Activated T-cell treated with anti-CD3 and anti-CD28 coated beads, Interleukin-2, amount 50 U/mL, for 4 hours (primary cell): ENCODE measurements at places on chromosomes 13 and 19.

- no peak for DNase-seq
Observed at GRCh38 chr13:37143911-37144310, 38.4 kb upstream of the CSNK1A1L start.

GRCh38 chr19:10523135-10523636, 5.9 kb upstream of the S1PR5 start:
- no peak for DNase-seq

- no peak for DNase-seq
Observed at GRCh38 chr13:77637588-77637987, 59.9 kb upstream of the SLAIN1 start.

GRCh38 chr13:35164324-35164932, 222.4 kb downstream of the NBEA start:
- no peak for DNase-seq

GRCh38 chr13:97653443-97654140, 219.6 kb downstream of the RAP2A start:
- DNase-seq = no peak

GRCh38 chr13:83765796-83766195, 116.5 kb downstream of the SLITRK1 start:
- DNase-seq = no peak

DNA sequence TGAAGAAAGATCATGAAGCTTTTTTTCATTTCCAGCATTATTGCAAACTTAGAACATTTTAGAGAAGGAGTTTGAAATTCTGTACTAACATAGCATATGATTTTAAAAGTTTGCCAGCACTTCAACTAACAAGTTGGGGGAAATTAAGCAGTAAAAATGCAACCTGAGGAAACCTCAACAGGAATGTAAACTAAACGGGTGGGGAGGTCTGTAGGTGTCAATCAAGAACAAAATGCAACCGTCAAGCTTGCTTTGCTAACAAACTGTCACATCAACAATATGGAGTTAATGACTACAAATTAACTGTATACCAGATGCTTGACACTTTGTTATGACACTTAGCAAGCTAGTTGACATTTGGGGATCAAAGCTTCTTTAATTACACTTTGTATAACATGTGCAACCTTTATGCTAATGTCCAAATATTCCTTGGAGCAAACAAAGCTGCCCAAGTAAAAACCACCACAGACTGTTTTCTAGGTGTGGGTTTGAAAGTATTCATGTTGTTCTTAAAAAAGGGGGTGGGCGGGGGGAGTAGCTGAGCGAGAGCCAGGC, 52.1 kb downstream of the DACH1 start:
- no peak for DNase-seq

GRCh38 chr13:80716610-80717081, 375.7 kb upstream of the SPRY2 start:
- DNase-seq = no peak

DNA sequence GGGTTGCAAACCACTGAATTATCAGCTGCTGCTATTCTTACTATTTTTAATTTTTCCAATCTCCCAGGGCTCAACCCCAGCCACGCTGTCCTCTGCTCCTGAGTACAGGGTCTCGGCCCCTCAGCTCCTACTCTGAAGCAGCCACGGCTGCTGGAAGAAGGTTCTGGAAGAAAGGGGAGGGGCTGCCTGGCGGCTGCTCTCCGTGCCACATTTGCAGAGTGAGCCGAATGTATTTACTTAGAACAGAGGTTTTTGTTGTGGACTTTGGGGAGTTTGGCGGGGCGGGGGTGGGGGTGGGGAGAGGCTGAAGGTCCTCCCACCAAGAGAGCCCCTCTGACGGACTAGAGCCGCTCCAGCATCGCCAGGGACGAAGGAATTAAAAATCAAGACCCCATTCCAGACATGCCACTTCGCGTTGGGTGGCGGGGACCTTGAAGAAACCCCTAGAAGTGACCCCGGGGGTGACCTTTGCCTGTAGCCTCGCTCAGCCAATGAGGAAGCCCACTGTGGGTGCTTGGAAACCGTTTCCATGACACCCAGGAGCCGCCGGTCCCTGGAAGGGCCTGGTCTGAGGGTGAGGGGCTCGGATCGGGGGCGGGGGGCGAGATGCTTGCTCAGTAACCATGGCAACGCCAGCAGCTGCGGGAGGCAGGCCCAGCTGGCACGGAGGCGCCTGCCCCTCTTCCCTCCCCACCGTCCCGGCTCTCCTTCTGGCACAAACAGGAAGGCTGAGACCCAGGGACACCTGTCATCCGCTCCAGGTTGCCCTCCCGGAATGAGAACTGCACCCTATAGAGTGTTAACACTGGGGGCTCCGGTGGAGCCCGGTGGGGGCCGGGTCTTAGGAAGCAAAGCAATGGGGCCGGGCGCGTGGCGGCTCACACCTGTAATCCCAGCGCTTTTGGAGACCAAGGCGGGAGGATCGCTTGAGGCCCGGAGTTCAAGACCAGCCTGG, 54.2 kb upstream of the PTPRS start:
- no peak for DNase-seq

- peak; percentile 14 for DNase-seq
Observed at GRCh38 chr13:108269601-108270328, at the start of gene TNFSF13B. Gene TNFSF13B (plus strand): TSS chr13:108269718. CDS start chr13:108269896, 178 bp downstream.

GRCh38 chr13:38308736-38309135, 40.9 kb upstream of the UFM1 start:
- no peak for DNase-seq

- DNase-seq = no peak
Observed at GRCh38 chr13:96089749-96090239, at the start of gene HS6ST3. Gene HS6ST3 (plus strand): TSS chr13:96090107.

DNA sequence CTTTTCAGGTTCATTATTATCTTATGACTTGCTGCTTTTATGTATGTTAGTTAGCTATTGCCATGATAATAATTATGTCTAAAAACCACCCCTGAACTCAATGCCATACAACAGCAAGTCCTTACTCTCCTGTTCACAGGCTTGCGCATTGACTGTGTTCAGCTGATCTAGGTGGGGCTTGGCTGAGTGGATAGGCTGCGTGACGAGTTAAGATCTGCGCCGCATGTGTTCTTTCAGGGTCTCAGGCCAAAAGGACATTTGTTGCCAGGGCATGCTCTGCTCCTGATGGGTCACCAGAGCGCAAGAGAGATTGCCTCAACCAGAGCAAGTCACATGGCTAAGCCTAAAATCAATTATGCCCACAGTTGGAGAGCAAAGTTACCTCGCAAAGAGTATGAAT, 859 bp downstream of the ZNF568 start:
- DNase-seq = no peak

- no peak for DNase-seq
Observed at GRCh38 chr13:92716749-92717148, 509.9 kb upstream of the GPC6 start.

- DNase-seq = no peak
Observed at GRCh38 chr13:112062072-112062567, 4.8 kb upstream of the SOX1 start.

DNA sequence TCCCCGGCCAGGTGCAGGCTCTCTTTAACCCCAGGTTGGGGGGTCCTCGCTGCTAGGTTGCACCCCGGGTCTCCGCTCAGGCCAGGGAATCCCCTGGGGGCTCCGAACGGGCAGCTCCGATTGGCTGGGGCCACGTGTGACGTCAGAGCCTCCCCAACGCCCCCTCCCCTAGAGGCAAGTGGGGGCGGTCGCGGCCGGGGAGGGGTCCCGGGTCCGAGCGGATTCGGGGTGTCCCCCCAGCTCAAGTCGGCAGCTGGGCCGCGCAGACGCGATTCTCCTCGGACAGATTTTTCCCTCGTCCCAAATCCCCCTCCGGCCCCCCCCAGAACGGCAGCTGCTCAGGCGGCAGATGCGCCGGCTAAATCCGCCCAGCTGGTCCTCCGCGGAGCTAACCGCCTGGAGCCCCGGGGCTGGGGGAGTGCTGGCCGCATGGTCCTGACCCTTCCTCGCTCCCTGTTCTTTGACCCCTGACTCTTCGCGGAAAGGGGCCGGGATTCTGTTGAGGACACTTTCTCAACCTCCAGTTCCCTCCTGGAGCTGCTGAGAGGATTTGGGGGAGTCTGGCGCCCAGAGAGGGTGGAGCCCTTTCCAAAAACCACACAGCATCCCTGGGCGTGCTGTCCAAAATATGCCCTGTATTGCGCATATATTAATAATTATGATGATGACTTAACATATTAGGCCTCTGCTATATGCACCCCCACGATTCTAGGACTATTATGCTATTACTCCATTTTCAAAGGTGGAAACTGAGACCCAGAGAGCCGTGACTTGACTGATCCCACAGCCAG, 25.4 kb upstream of the SEMA6B start:
- DNase-seq = no peak

DNA sequence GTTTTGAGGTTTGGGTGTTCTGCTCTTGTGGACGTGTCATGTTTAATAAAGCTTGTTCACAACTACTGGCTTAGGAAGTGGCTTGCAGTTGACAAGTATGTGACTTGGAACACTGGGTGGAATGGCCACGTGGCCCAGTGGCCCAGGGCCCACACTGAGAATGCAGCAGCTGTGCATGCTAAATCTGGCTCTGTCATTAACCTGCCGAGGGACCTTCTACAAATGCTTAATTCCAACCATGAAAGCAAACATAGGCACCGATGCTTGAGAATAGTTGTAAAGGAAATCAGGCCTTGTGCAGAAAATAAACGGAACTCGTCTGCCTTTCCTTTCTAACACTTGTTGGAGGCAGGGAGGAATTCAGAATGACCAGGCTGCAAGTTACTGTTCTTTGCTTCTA, 11.6 kb upstream of the CLDN10 start:
- DNase-seq = no peak

DNA sequence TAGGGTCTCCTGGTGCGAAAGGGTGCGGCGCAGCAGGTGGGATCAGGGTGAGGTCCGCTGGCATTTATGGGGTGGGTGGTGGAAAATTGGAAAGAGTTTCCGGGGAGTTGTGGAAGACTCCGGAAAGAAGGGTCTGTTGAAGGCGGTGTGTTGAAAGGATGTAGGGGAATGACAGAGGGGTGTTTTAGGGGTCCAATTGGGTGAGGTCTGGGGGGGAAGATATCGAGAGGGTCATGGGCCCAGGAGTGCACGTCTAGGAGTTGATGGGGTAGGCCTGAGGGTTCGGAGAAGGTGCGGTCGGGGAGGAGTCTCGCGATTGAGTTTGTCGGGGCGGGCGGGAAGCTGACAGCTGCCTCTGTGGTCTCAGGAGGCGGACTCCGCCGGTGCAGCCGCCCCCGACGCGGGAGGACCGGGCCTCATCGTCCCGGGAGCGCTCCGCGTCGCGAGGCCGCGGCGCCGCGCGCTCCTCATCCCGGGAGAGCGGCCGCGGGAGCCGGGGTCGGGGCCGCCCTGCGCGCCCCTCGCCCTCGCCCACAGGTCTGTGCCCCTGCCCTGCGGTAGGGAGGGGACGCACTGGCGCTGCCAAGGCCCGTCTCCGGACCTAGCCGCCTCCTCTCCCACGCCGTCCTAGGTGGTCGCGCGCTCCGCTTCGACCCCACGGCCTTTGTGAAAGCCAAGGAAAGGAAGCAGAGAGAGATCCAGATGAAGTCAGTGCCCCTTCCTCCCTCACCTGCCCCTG, 7.0 kb downstream of the PGLYRP1 start:
- DNase-seq = peak; percentile 24

DNA sequence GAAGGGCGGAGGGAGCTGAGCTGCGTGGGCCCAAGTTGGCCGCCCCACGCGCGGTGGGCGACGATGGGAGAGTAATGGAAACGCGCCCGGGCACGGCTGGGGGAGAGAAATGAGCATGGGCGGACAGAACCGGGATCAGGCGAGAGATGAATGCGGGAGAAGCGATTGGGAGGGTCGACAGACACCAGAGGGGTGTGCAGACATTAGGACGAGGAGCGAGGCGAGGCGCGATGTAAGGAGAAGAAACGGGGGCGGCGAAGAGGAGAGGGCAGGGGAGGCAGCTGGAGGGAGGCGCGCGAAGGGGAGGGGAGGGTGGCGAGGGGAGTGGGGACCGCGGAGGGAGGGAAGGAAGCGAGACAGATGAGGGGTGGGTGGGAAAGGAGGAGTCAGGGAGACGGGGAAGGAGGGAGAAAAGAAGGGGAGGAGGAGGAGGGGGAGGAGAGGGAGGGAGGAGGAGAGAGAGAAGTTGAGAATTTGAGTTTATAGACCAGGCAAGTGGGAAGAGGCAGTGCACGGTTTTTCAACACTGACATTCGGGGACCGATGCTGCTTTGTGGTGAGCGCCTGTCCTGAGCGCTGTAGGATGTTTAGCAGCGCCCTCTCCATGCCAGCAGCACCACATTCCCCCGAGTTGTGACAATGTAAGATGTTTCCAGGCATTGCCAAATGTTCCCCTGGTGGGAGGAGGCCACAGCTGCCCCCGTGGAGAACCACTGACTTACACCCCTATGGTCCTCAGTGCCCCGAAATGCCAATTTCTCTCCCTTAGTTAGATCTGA, at the start of gene SHISA7:
SHISA7 (minus strand) TSS at position 256 of the 779 bp plus-strand sequence. CDS start 437 bp downstream, outside the sequence.
- no peak for DNase-seq

GRCh38 chr13:20547479-20547908, 19.5 kb upstream of the IFT88 start:
- DNase-seq = no peak
